Activated T-cell treated with anti-CD3 and anti-CD28 coated beads, Interleukin-2, amount 50 U/mL, for 72 hours (primary cell): ENCODE measurements at places on chromosomes 2 and 18. TPM values are rescaled to one million over a fixed set of nuclear protein-coding genes. Genes with fewer than 3 reads are reported as not detected.

- no peak overlapping the region for H3K27ac ChIP-seq
- DNase-seq = no peak
- no peaks in the 10 kb centered on the region for H3K4me1 ChIP-seq
- no peaks in the 10 kb centered on the region for H3K36me3 ChIP-seq
- peaks cover 10% of the 10 kb centered on the region for H3K27me3 ChIP-seq
These were observed 97.7 kb downstream of the NYAP2 start for GRCh38 chr2:225497166-225497565.

CNTNAP5 gene
- total RNA-seq = not detected

DNA sequence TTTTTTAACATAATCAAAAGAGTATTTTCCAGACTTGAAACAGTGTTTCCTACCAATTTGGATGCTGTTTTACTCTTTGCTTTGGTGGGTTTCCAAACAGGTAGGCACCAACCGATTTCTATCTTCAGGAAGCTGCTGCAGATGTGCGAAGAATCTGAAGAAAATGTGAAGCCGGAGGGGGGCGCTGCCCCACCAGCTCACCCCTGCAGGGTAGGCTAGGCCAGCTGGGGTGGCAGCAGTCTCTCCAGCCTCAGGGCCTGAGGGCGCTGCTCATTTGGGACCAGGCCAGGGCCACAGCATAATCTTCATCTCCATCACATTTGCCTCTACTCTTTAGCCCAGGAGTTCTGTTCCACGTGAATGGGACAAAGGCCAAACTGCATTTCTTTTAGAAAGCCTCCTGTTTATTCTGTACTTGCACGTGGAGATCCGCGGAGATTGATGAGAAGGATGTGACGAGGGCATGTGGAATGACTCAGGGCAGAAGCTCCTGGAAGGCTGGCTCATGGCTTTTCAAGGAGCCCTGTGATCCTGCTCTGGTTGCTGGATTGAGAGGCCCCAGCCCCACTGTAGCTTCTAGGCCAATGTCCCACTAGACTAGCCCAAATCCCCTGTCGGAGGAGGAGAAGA is 84.2 kb upstream of the FAM136A start:
- H3K27ac ChIP-seq = no peak overlapping the region
- H3K4me3 ChIP-seq = no peak overlapping the region
- DNase-seq = no peak
- no peaks in the 10 kb centered on the region for H3K27me3 ChIP-seq

DNA sequence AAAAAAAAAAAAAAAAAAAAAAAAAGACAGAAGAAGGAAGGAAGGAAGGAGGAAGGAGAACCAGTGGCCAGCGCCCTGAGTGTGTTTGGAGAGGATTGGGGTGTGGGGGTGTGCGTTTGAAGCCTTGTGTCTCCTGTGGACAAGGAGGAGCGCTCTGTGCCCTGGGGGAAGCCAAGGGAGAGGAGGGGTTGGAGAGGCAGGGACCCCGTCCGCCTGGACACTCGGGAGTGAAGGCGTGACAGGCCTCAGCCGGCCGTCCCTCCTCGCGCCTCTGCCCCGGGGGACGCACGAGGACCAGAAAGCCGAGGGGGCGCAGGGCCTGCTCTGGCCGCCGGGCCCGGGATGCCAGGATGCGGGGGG is 44.9 kb downstream of the SERTAD2 start:
- H3K36me3 ChIP-seq = peaks cover 7% of the 10 kb centered on the region
- H3K27ac ChIP-seq = peak overlapping the region; percentile 77
- H3K27me3 ChIP-seq = peaks cover 17% of the 10 kb centered on the region
- DNase-seq = no peak
- peak overlapping the region; percentile 81 for H3K4me3 ChIP-seq

GRCh38 chr2:62774555-62775366 is 69.2 kb downstream of the EHBP1 start:
- DNase-seq = peak; percentile 18
- H3K4me1 ChIP-seq = no peaks in the 10 kb centered on the region
- no peaks in the 10 kb centered on the region for H3K36me3 ChIP-seq
- no peaks in the 10 kb centered on the region for H3K27me3 ChIP-seq
- H3K4me3 ChIP-seq = no peak overlapping the region
- H3K27ac ChIP-seq = peak overlapping the region; percentile 46

- H3K27me3 ChIP-seq = no peaks in the 10 kb centered on the region
- H3K36me3 ChIP-seq = no peaks in the 10 kb centered on the region
- DNase-seq = no peak
- H3K4me1 ChIP-seq = no peaks in the 10 kb centered on the region
- no peak overlapping the region for H3K4me3 ChIP-seq
These were observed 226.0 kb downstream of the PTPRM start for GRCh38 chr18:7793100-7793499.

ANKRD29 gene
- total RNA-seq = not detected

DNA sequence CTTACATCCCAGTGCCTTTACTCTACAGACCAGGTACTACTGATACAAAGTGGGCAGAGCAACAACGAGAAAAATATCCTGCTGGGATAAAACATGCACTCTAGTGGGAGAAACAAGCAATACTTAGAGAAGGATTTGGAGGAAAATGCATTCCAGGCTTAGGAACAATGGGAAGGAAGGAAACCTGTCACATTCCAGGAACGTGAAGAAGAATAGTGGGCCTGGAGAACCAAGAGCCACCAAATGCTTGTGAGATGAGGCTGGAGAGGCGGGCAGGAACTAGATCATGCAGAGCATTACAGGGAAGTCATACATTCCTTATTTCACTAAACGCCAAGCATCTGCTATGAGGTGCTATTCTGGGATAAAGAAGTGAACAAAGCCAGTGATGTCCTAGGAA is 342.3 kb downstream of the DCC start:
- no peaks in the 10 kb centered on the region for H3K4me1 ChIP-seq
- H3K36me3 ChIP-seq = no peaks in the 10 kb centered on the region
- H3K27ac ChIP-seq = no peak overlapping the region
- H3K4me3 ChIP-seq = no peak overlapping the region

DNA sequence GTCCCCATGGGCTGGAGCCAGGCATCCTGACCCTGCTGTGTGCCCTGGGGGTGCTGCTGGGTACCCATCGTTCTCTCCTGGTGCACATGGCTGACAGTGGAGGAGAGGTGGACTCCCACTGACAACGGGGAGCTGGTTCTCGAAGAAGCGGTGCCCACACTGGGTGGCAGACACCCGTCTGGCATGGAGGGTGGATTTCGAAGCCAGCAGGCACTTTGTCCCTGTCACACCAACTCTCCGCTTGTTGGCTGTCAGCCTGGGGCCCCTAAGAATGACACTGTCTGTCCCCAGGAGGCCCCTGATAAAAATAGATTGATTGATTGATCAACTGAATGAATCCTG is 55.4 kb downstream of the RTP5 start:
- no peaks in the 10 kb centered on the region for H3K27me3 ChIP-seq
- H3K27ac ChIP-seq = no peak overlapping the region
- no peak overlapping the region for H3K4me3 ChIP-seq
- DNase-seq = no peak
- H3K4me1 ChIP-seq = peaks cover 20% of the 10 kb centered on the region
- no peaks in the 10 kb centered on the region for H3K36me3 ChIP-seq

CFAP221 gene
- total RNA-seq = not detected

GRCh38 chr2:158967114-158967730 is 1.2 kb upstream of the TANC1 start:
- peaks cover 51% of the 10 kb centered on the region for H3K27me3 ChIP-seq
- DNase-seq = no peak
- H3K36me3 ChIP-seq = peaks cover 2% of the 10 kb centered on the region
- H3K4me1 ChIP-seq = peaks cover 14% of the 10 kb centered on the region
- H3K27ac ChIP-seq = no peak overlapping the region
- H3K4me3 ChIP-seq = no peak overlapping the region

DNA sequence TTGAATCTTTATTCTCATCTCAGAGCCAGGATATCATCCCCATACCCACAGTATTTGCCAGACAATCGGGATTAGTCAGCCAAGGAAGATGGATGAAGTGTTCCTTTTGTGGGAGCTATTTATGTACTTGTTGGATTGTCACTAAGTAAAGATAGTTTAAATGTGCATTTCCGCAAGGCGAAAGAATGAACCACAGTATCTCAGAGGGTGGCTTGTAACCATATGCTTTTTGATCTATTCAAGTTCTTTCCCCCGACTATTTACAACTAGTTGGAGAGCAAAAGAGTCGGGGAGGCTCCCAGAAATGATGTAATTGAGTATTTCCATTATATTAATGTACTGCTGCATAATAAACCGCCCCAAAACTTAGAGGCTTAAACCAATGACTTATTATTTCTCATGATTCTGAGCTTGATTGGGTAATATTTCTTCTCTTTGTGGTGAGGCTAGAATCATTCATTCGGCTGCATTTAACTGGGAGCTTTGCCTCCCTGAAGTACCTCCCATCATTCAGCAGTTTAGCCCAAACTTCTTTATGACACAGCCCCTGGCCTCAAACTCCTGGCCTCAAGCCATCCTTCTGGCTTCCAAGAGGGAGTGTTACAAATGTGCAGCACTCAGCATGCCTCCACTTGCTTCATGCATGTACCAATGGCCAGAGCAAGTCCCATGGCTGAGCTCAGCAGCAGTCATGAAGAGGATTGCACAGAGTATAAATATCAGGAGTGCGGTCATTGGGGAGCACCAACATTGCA is 423.7 kb downstream of the METTL4 start:
- no peak overlapping the region for H3K27ac ChIP-seq
- no peaks in the 10 kb centered on the region for H3K27me3 ChIP-seq
- H3K4me1 ChIP-seq = no peaks in the 10 kb centered on the region

DNA sequence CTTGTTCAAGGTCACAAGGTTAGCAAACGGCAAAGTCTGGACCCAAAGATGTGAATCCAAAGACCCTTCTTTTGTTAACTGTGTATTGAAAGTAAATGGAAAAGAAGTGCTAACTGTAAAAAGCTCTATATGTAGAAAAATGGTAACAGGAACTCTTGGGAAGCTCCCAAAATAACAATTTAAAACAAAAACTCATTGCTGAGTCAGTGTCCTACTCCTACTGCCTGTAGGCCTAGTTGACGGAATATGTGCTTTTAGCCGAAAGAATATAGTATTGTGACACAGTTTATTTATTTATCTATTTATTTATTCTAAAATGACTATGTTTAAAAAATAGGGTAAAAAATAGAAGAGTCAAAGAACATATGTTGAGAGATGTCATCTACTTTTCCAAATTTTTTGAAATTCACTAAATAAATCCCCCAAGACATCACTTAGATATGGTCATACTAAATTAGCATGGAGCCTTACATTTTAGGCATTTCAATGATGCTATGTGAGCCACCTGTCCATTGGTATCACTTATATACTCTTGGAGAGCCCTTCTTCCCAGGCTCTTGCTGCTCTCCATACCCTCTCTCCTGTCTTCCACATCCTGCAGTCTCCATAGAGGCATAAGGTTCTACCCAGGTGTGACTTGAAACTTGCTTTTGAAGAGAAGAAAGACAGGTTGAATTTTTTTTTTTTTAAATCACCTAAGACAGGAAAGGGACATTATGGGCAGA is 13.7 kb downstream of the COL5A2 start:
- H3K4me3 ChIP-seq = no peak overlapping the region
- H3K36me3 ChIP-seq = no peaks in the 10 kb centered on the region
- H3K27me3 ChIP-seq = no peaks in the 10 kb centered on the region
- no peaks in the 10 kb centered on the region for H3K4me1 ChIP-seq
- no peak for DNase-seq

- no peaks in the 10 kb centered on the region for H3K4me1 ChIP-seq
- DNase-seq = no peak
- H3K4me3 ChIP-seq = no peak overlapping the region
- H3K36me3 ChIP-seq = no peaks in the 10 kb centered on the region
These were observed 344.3 kb upstream of the KCNH7 start for GRCh38 chr2:163182764-163183354.

GRCh38 chr2:238974501-238975166 is 126.7 kb downstream of the TWIST2 start:
- no peaks in the 10 kb centered on the region for H3K4me1 ChIP-seq
- no peak overlapping the region for H3K27ac ChIP-seq
- peaks cover 15% of the 10 kb centered on the region for H3K27me3 ChIP-seq
- H3K4me3 ChIP-seq = no peak overlapping the region
- no peak for DNase-seq

DNA sequence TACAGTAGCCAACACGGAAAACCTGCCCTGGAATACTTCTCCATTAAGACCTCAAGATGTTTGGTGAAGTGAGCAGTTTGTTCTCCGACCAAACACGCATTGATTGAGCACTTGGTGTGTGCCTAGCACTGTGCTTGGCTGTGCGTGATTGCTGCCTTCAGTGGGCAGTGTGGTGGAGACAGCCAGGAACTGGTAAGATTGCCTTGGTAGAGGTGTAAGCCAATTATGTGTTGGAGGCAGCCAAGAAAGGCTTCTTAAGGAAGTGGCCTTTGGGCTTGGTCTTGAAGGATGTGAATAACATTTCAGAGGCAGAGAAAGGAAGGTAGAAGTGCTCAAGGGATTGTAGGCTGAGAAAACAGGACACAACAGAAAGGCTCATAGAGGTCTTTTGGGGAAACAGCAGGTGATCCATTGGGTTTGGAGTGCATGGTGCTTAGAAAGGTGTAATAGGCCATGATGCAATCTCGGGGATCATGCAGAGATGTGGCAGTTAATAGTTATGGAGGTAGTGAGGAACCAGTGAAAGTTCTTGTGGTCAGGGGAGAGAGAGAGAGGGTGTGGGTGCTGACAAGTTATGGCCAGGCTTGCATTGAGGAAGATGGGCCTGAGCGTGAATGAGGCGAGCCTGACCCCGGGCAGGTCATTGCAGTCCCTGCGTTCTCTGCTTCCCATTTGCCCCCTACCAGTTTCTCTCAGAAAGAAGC is 6.3 kb downstream of the B3GNT2 start:
- peak overlapping the region; percentile 96 for H3K27ac ChIP-seq
- H3K27me3 ChIP-seq = no peaks in the 10 kb centered on the region
- DNase-seq = no peak
- peaks cover 20% of the 10 kb centered on the region for H3K36me3 ChIP-seq
- peak overlapping the region; percentile 94 for H3K4me3 ChIP-seq
- H3K4me1 ChIP-seq = peaks cover 91% of the 10 kb centered on the region

GCG gene
- not detected for total RNA-seq

DNA sequence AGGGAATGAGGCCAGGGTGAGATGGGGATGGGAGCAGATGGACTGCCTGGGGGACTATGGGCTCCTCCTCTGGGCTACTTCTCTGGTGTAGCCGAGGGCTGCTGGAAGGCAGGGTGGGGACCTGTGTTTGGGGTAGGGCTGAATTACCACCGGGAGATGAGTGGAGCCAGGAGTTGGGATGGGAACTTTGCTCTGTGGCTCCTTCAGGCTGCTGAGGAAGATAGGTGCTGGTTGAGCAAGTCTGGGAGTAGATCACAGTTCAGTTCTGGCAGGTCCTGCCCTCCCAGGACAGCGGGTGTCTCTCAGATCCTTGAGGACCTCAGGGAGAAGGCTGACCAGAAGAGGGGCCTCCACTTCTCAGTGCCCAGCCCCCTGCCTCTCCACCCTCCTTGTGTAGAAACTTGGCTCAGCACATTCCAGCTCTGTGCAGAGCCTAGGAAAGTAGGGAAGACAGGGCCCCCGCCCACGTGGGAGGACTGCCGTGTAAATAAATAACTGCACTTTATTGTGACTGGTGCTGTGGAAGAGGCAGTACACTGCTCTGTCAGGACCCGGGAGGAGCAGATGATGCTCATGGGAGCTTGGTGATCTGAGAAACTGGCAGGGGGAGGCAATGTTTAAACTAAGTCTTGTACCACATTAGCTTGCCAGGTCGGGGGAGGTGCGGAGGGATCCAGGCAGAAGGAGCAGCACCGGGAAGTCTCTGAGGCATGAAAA is 15.3 kb downstream of the TET3 start:
- peaks cover 85% of the 10 kb centered on the region for H3K4me1 ChIP-seq
- no peak overlapping the region for H3K27ac ChIP-seq
- H3K36me3 ChIP-seq = no peaks in the 10 kb centered on the region
- no peak overlapping the region for H3K4me3 ChIP-seq

GRCh38 chr2:9099341-9099751 is 95.9 kb upstream of the MBOAT2 start:
- peaks cover 9% of the 10 kb centered on the region for H3K27me3 ChIP-seq
- DNase-seq = peak; percentile 54
